ENCODE measurements at places on chromosomes 11 and 22.

GRCh38 chr11:67523556-67524479, 572 bp upstream of the CABP2 start:
- no peak for DNase-seq

GRCh38 chr11:113178381-113179070, 135.9 kb upstream of the TTC12 start:
- DNase-seq: no peak

GRCh38 chr22:37533995-37534394, 14.8 kb upstream of the CARD10 start:
- DNase-seq: no peak

GRCh38 chr11:78351979-78352841, 65.4 kb downstream of the GAB2 start:
- DNase-seq: no peak

GRCh38 chr11:95780544-95780943, 9.0 kb downstream of the FAM76B start:
- DNase-seq: no peak

GRCh38 chr22:38725900-38726655, 20.3 kb downstream of the GTPBP1 start:
- DNase-seq: no peak

DNA sequence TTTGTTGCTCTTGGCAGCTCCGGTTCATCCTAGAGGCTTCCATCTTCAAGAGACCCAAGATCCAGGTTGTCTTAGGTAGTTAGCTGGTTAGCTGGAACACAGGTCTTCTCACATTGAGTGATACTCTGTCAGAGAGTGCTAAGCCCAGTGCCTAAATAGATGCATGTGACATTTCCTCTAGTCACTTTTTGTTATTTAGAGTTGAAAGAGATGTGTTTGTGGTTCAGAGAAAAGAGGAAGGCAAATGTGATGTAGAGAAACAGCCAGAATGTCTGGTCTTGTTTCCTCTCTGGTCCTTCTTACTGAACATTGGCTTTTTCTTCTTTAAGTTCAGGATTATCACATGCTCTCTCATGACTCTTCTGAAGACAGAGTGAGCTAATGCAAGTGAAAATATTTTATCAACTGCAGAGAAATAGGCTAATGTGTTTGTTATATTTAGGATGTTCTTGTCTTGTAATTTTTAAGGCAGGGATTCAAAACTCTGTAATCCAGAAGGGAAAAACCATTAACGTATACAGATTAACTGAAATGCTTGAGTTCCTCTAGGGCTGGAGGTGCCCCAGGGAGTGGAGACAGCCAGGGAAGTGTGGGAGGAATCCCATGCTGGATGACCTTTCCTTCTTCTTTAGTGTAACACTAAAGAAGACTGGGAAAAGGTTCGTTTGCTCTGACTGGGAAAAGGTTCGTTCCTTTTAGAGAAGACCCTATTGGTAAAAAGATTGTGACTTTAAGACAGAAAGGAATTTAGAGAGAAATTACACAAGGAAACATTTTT, 75.4 kb downstream of the SWAP70 start:
- no peak for DNase-seq

- DNase-seq: no peak
Observed at GRCh38 chr22:41201141-41201540, 4.0 kb upstream of the L3MBTL2 start.

- DNase-seq: no peak
Observed at GRCh38 chr22:23103199-23103954, 33.1 kb downstream of the GNAZ start.

DNA sequence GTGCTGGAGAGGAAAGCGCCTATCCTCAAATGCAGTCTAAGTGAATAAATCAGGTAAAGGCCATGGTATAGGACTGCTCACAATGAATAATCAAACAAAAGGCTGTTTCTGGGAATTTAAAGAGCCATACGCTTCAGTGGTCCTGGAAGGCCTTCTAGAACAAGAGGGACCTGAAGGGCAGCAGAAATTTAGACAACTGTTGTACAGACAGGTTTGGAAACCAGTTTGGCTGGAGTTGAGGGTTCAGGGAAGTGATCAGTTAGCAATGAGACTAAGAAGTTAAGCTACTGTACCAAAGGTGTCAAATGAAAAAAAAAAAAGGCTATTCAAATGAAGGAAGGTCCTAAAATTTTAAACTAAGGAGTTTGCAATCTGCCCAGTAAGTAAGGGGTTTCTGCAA, 56.6 kb upstream of the SCUBE2 start:
- DNase-seq: no peak

DNA sequence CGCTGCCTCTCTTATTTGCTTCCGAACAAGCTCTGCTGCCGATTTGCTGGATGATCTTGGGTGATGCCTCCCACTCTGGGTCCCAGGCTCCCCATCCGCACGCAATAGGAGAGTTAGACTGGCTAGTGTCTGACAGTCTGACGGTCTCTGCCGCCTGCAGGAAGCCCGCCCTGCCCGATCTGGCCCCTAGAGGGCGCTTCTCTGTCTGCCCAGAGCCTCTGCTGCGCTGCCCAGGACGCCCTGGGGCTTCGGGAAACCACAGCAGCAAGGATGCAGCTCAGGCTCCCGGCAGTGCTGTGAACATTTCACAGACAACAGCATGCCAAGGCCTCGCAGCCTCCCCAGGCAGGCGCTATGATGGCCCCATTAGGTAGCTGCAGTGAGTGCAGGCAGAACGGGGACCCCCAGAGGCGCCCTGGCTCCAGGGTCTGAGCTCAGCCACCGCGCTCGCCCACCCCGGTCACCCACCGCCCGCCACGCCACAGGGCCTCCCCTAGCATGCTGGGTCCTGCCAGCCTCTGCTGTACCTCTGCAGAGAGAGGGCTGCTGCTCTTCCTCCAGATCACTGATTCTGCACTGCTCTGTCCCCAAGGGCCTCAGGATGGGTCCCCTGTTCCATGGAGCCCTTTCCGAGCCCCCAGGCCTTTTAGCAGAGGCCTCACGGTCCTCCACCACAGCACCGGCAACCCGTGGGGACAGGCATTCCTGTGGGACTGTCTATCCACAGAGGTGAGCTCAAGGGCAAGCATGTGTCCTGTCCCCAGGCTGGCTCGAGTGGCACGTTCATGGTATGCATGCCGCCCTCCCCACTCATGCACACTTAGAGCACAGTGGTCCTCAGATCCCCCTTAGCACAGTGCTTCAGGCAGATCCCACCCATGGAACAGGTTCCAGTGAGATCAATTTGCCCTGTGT, 4.3 kb upstream of the BAIAP2L2 start:
- peak; percentile 78 for DNase-seq

DNA sequence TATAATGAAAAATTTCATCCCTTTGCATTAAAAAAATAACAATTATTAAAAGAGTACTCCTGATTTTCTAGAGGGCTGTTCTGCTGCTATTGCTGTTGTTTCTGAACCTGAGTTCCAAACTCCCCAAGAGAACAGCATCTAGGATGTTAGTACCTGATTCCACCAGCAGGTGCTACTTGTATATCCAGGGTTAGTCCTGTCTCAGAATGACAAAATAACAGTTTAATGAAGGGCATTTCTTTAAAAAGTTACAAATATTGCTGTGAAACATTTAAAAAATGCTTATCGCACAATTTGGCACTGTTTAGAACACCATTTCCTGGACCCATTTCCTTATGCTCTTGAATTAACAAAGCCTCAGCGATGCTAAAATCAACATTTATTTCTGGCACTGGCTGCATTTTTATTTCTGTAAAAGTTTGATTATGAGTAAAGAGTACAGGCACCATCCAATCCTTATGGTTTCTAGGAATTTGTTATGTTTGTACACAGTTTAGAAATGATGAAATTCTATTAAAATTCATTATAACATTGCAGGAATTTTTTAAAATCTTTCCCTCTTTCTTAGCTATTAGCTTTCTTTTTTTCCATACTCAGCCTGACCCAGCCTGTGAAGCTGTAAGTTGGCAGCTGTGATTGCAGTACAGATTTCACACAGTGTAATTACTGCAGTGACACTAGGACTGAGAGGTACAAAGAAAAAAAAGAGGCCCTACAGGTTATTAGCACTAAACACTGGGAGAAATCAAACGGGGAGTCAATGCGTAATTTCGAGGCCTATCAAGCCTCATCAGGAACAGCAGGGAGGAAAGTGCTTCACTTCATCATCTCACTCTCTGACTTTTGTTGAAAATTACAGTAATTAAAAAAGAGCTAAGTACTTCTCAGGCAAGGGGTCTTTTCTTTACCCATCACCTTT, 208.8 kb downstream of the DCDC1 start:
- DNase-seq: no peak

DNA sequence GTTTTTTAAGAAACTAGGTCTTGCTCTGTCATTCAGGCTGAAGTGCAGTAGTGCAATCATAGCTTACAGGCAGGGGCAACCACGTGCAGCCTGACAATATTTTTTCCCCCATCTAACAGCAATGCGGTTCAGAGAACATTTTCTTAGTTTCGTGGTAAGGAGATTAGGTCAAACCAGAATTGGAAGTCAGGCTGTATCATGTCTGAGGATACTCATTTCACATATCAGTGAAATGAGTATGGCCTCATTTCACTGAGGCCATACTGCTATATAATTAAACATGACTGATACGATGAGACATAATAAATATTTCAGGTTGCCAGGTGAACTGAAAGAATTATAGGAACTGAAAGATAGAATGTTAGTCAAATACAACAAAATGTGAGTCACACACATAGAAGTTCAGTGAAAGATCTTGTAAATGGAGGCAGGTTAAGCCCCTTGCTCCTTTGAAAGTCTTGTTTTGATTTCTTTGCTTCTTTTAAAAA, 32.5 kb upstream of the IZUMO1R start:
- no peak for DNase-seq

DNA sequence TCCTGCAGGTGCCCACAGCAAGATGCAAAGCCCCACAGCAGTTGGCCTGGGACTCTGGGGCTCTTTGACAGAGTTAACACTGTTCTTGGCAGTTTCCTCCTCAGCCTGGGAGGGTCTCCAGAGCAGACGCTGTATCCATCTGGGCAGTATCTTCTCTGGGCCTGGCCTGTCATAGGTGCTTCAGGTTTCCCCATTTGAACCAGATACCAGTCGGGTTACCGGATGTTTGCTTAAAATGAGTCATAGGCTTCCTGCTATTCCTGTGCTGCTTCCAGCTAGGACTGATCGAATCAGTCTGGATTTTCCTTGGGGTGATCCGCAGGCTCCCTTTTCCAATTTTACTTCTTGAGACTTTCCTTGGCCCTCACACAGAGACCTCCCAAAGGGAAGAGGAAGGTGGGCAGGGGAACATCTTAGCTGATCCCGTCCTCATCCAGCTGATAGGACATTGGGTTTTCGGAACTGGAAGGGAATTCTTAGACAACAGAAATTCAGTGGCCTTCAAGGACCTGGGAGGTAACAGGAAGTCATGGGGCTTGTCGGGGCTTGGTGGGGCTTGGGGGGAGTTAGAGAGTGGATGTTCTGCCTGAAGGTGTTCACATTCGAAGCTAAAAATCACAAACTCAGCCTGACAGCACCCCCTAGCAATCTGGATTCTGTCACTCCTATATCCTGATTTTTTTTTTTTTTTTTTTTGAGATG, 2.4 kb upstream of the RANGAP1 start:
- DNase-seq: no peak

DNA sequence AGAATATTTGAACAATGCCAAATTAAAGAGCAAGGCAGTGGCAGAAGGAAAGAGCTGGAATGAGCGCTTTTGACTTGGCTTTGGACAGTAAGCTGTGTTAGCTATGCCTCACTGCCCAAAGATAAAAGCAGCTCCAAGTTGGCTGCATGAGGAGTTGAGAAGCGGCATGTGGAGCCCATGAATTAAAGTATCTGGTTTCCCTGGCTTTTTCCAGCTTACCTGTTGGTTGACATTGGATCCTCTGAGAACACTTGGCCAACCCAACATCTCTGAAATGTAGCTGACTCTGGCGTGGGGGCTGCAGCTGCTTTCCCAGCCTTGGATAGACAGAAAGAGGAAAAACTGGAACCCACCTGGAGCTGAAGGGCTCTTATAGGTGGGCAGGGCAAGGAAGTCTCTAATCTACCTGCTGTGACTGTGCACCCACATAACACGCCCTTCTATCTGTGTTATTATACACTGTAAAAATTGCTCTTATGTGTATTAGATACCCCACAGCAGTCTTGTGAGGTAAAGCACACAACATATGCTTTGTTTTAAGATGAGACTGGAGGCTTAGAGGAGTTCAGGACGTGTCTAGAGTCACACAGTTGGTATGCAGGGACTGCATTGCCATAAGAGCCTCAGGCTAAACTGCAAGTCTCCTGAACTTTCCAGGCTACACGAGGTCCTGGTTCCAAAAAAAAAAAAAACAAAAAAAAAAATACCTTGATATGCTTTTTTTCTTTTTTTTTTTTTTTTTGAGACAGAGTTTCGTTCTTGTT, 5.8 kb downstream of the UBASH3B start:
- no peak for DNase-seq

GRCh38 chr11:74936087-74936486, 12.8 kb downstream of the XRRA1 start:
- DNase-seq: no peak

DNA sequence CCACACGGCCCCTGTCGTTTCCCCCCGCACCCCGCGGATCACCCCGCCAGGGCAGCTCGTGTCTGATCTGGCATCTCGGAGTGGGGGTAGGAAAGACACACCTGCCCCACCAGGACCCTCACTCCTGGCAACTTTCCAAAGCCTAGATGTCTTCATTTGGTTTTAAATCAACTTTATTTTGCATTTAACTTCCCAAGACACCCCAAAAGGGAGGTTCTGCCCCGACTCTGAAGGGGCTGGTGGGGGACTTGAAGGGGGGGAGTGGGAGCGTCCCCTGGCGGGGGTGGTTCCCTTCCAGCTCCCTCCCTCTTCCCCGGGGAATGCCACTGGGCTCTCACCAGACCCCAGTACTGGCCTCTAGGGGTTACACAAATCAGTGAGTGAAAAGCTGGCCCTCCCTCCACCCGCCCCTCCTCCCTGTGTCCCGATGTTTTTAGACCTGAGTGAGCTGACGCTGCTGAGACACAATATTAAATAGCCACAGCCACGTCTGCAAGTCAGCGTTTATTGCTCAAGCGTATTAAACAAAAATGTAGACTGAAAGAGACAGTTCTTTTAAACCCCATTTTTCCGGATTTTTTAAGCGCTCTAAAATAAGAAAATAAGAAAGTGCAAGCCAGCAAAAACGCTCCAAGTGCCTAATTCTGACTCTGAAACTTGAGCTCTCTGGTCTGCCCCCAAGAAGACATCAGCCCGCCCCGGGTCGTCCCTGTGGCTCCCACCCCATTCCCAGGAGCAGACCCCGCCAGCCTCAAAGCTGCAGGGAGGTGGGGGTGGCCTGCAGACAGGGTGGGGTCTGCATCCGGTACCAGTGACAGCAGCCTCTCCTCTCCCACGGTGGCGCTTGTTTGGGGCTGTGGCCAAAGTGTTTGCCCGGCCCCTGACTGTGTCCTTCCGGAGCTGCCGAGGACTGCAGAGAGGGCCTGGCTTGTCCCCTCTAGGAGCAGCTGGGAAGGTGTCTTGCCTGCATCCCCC, 1.1 kb upstream of the TTLL8 start:
- peak; percentile 89 for DNase-seq

DNA sequence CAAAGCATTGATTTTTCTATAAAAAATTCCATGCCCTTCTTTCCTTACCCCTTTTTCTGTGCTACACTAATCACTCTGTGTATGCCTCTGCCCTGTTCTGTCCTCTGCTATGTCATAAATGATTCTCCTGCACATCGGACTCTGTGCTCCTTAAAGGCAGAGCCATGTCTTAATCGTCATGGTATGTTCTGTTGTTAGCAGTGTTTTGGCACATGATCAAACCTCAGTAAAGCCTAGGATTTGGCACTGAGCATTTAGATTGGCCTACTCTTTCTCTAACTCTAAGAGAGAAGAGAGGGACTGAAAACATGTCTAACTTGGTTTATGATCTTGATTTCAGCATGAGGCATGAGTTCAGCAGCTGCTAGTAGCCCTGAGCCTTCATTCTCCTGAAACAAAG, 266.9 kb downstream of the AASDHPPT start:
- peak; percentile 25 for DNase-seq
